ENCODE measurements at places on chromosomes 11 and 22. TPM values are rescaled to one million over a fixed set of nuclear protein-coding genes. Genes with fewer than 3 reads are reported as not detected.

TENM4 gene
- total RNA-seq, result 0.88 TPM

NFAM1 gene
- not detected for total RNA-seq

RIMBP3B gene
- total RNA-seq, result 0.29 TPM

SHISAL1 gene
- total RNA-seq, result 0.57 TPM

ZC3H12C gene
- 30.4 TPM for total RNA-seq

LZTR1 gene
- total RNA-seq, result 68.9 TPM

APOA4 gene
- total RNA-seq, result not detected

CTTN gene
- 476 TPM for total RNA-seq
